ENCODE measurements at places on chromosomes 16 and 17.

- DNase-seq, result no peak
Observed at GRCh38 chr17:41948762-41949460, 17.7 kb upstream of the CNP start.

GRCh38 chr16:11160676-11161115 lies 95.3 kb downstream of the SOCS1 start:
- DNase-seq, result no peak

GRCh38 chr17:68835071-68835470 lies 120.1 kb downstream of the ABCA8 start:
- DNase-seq, result peak; percentile 29

DNA sequence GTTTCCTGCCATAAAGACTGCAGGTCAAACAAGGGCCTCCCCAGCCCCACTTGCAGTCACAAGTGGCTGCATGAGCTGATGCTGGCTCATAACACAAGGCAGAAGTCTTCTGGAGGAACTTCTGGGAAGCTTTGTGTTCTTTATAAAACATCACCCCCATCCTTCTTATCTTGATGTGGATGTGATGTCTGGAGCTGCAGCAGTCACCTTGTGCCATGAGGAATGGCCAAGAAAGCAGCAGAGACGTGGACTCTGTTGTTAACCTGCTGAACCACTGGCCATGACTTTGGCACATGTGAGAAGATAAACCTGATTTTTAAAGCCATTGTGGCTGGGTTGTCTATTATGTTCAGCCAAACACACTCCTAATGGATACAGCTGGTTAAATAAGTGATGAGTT lies 41.8 kb downstream of the FOXL1 start:
- no peak for DNase-seq

DNA sequence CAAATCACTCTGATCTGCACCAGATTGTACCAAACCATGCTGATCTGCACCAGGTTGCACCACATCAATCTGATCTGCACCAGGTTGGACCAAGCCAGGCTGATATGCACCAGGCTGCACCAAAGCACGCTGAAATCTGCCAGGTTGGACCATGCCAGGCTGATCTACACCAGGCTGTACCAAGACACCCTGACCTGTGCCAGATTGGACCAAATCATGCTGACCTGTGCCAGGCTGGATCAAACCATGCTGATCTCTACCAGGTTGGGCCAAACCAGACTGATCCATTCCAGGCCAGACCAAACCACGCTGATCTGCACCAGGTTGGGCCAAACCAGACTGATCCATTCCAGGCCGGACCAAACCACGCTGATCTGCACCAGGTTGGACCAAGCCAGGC lies 15.5 kb downstream of the QRICH2 start:
- DNase-seq, result no peak

- DNase-seq, result peak; percentile 20
Observed at GRCh38 chr17:76997981-76998531, 129.9 kb downstream of the MGAT5B start.

- peak; percentile 84 for DNase-seq
Observed at GRCh38 chr17:39404542-39405378, 3.3 kb upstream of the FBXL20 start.

- DNase-seq, result no peak
Observed at GRCh38 chr17:46974086-46974485, 5.0 kb downstream of the RPRML start.

GRCh38 chr17:79104898-79105600 lies 30.4 kb downstream of the ENGASE start:
- no peak for DNase-seq

DNA sequence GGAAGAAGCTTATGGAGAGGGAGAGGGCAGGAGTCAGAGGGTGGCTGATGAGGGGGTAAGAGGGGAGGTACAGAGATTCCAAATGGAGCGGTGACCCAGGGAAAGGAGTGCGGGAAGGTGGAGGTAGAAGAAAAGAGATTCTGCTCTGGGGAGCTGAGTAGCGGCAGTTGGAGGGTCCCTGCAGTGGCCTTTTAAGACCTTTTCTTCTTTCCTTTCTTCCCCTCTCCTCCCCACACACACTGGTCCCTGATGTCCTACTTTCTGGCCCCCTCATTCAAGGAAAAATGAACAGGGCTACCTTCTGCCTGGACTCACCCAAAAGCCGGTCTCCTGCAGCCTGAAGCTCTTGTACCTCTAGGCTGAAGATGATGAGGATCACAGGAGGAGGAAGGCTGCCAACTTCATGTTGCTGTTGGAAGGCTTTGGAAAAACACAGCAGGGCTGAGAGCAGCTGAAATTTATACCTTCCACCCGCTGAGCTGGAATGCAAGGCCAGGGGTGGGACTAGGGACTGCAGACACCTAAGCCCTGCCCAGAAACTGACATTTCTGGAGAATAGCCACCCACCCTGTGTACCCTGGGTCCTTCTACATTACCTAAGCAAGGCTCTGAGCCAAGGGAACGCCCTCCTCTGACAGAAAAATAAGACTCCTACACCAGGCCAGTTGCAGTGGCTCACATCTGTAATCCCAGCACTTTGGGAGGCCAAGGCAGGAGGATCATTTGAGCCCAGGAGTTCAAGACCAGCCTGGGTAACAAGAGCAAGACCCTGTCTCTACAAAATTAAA lies 9.4 kb upstream of the HEATR6 start:
- peak; percentile 92 for DNase-seq

DNA sequence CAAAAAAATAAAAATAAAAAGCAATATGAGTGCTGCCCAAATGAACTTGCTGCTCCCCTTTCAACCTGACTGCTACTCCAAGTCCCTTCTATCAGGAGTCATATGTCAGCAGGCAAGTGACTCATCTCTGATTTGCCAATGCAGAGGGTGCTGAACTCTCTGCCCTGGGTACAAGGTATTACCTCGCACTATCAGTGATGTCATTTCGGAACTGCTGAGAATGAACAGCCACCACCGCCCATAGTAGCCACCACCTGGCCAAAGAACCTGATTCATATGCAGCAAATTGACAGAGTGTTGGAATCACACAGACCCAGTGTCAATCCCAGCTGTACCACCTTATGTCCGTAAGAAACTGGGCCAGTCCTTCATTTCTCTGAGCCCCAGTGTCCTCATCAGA lies 31.2 kb downstream of the LYRM9 start:
- no peak for DNase-seq

GRCh38 chr17:77203436-77203835 lies 62.7 kb downstream of the SEC14L1 start:
- DNase-seq, result no peak

DNA sequence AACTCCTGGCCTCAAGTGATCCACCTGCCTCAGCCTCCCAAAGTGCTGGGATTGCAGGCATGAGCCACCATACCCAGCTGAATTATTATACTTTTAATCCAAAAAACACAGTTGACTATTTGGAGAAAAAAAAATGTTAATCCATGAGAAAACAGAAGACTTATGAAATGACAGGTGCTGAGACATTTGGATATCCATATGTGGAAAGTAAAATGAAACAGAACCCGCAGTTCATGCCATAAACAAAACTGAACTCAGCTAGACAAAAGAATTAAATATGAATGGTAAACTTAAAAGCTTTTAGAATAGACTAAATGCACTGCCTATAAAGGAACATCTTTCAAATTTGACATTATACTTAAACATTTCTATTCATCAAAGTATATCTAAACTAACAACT lies 8.2 kb upstream of the RBBP6 start:
- DNase-seq, result no peak

- DNase-seq, result no peak
Observed at GRCh38 chr17:3692346-3692745, 3.6 kb downstream of the P2RX5 start.

- DNase-seq, result peak; percentile 84
Observed at GRCh38 chr17:2094891-2095535, 40.1 kb downstream of the HIC1 start.

GRCh38 chr16:79810449-79811189 lies 210.1 kb upstream of the MAF start:
- DNase-seq, result no peak

GRCh38 chr16:30875871-30876801 lies 17.7 kb downstream of the BCL7C start:
- no peak for DNase-seq

- DNase-seq, result no peak
Observed at GRCh38 chr16:84633622-84634021, 14.7 kb upstream of the KLHL36 start.

- DNase-seq, result no peak
Observed at GRCh38 chr17:69588316-69588715, 173.8 kb downstream of the MAP2K6 start.

- DNase-seq, result peak; percentile 2
Observed at GRCh38 chr16:26594666-26595065, 472.1 kb upstream of the C16orf82 start.

- no peak for DNase-seq
Observed at GRCh38 chr17:28487881-28488532, 14.6 kb downstream of the SLC13A2 start.

DNA sequence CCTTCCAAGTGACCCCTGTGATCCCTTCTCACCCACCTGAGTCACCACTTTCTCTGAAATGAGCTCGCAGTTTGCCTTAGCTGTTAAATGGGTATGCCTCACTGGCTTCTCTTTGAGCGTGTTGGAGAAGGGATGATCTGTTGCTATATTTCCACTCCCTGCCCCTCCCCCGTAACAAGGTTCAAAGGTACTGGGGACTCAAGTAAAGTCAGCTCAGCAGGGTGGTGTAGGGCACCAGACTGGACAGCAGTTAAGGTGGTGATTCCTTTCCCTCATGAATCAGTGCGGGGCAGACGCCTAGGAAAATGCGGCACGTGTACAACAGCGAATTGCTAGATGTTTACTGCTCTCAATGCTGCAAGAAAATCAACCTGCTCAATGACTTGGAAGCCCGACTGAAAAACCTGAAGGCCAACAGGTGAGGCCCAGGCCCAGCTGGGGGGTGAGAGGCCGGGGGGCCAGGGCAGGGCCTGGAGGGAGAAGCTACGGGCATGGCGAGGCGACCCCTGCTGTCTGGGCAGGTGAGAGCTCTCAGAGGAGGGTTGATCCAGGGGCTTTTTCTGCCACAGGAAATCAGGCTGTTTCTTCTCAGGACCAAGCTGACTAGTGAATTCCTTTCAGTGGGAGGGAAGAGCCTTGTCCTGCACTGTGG lies 130.3 kb downstream of the RAB11FIP4 start:
- no peak for DNase-seq

DNA sequence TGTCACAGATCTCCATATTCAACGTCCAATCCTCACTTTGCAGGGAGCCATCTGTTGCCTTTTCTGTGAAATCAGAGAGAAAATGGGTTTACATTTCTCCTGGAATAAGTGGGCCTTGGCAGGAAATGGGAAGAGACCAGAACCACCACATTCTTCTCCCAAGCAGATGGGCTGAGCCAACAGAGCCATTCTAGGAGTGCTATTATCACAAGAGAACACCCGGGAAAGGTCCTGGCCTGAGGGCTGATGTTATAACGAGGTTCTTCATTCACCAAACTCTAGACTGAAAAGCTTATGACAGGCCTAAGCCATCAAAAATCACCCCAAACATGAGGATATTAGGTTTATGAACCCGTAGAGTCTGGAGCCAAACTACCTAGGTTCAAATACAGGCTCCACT lies 64.7 kb downstream of the TOM1L2 start:
- DNase-seq, result no peak

DNA sequence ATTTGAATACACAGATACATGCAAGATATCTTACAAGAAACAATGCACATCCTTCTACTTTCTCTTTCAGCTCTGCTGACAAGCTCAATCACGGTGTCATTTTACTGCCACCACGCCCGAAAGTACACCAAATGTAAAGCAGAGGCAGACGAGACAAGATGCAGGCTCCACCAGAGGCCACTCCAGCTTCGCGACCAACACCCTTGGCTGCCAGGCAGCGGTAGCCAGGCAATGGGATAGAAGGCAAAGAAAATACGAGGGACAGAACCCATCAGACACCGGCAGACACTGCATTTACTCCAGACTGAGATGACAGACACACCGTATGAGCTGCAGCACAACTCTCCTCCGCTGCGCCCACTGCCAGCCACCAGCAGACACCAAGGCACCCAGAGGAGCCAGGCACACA lies 41.0 kb downstream of the USP22 start:
- no peak for DNase-seq

GRCh38 chr16:15658149-15658548 lies 8.1 kb downstream of the NDE1 start:
- no peak for DNase-seq

- DNase-seq, result peak; percentile 69
Observed at GRCh38 chr17:65294181-65294719, 157.1 kb downstream of the RGS9 start.

DNA sequence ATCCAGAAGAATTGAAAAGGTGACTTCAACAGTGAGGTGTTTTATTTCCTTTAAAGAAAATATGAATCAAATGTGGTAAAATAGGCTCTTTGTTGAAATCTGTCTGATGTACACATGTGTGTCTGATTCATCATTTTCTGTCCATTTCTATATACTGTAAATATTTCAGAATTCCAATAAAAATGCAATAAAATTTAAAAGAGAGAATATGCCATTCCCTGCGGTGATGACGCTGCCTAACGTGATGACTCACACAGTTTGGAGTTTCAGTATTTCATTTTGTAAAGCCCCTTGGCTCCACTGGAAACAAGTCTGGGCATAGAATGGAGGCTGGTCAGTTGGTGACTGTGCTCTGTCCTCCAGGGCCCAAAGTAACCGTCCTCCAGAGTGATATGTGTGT lies 482.5 kb upstream of the CDH5 start:
- DNase-seq, result no peak

- DNase-seq, result no peak
Observed at GRCh38 chr17:17224137-17224536, 12.8 kb downstream of the FLCN start.

GRCh38 chr17:29579866-29580771 lies 9.3 kb downstream of the GIT1 start:
- DNase-seq, result peak; percentile 77

DNA sequence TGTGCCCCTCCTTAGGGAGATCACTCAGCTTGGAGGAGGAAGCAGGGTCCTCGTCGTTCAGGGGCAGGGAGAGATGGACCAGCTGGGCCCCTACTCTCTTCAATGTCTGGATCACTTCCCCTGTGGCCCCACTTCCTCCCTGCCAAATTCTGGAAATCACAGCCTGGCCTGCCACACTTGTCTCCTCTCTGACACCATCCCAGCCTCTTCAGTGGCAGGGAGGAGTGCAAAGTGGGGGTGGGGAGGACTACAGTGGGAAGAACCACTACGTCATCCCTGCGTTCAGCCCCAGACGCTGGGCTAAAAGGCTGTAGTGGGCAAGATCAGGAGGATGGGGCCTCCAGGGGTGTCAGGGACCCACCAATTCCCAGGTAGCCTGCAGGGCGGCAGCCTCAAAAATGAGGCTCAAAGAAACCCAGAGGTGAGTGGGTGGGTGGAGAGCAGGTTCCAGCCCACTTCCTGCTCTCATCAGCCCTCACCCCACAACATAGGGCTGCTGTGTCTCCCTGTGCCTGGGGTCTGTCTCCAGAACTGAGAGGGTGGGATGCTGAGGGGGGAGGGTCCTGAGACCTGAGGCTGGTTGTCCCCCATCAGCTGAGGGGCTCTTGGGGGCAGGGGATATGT lies 25.0 kb upstream of the TAC4 start:
- no peak for DNase-seq

GRCh38 chr17:50476545-50477315 lies 1.9 kb upstream of the RSAD1 start:
- DNase-seq, result no peak

- no peak for DNase-seq
Observed at GRCh38 chr17:6526362-6527152, 29.8 kb downstream of the PITPNM3 start.
